ENCODE measurements at places on chromosomes 11 and 22.
A peak's percentile ranks its signal among the peaks of the same experiment; 100 is the strongest.

DNA sequence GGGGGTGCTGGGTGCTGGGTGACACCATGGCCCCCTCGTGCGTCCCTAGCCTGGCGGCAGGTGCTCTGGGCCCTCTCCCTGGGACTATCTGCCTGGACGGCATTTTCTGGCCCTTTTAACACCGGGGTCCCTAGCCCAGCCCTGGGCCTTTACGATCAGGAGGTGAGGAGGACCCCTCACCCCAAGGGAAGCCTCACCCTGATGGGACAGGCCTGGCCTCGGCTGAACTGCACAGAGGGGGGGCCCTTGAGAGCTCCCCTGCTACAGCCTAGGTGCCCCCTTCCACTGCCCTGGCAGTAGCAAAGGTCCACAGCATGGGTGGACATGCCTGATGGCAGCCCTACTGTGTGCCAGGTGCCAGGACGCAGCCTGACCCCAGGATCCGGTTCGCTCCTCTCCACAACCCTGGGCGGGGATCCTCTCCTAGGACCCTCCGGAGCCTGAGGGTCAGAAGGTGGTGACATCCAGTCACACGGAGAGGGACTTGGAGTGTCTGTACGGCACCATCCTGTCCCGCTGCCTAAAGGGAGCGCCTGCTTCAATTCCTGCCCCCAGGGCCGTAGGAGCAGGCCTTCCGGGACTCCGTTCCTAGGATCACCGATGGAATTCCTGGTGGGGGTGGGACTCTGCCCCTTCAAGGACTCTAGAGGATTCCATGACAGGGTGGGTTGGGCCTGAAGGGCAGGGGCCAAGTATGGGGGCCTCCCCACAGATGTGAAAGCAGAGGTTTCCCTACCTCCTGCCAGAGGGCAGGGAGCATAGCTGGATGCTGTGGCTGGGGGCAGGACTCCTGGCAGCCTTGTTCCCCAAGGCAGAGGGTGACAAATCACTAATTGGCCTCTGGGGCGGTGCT lies 33.0 kb upstream of the TH start:
- no peak for DNase-seq

DNA sequence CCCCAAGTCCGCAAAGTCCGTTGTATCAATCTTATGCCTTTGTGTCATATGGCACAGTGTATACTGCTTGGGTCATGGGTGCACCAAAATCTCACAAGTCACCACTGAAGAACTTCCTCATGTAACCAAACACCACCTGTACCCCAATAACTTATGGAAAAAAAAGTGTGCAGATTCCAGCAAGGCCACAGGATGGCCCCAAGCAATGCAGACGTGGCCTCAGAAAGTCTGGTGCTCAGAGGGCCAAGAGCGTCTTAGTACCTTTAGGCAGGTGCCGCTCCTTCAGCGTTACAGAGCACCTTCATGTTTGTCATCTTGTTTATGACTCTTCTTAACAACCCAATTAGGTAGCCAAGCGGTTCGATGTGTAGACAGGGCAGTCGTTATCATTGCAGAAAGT lies 65.3 kb downstream of the PRDM11 start:
- no peak for DNase-seq

DNA sequence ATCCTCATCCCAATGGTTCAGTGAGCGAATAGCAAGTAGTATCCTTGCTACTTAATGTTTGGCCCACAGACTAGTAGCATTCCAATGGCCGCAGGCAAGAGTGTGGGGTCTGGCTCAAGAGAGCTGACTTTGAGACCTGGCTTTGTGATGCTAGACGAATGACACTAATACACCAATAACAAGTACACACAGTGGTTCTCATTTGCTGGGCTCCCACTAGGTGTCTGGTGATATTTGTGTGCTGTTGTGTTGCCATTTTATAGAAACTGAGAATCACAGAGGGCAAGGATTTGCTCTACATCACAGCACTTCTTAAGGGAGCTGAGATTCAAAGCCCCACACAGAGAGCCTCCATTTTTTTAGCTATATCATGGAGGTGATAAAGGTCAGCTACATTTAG lies 351.2 kb downstream of the TENM4 start:
- DNase-seq, result no peak

GRCh38 chr11:116935089-116935488 lies 97.7 kb upstream of the APOA1 start:
- no peak for DNase-seq

DNA sequence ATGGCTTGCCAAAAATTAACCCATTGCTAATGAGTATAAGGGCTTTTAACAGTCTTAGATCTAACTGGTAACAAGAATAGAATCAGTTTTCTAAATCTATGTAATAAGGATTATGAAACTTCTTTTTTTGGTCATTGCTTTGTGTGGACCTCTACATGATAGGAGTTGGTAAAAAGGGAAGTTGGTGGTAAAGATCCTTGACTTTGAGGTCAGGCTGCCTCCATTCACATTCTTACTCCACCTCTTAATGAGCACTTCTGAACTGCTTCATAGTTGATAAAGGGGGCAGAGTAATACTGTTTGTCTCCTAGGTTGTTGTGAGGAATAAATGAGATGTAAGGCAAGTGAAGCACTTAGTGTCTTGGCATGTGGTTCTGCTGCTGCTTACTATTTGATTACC lies 10.6 kb downstream of the EIF3M start:
- no peak for DNase-seq

GRCh38 chr11:26985943-26986342 lies 8.0 kb upstream of the FIBIN start:
- no peak for DNase-seq

DNA sequence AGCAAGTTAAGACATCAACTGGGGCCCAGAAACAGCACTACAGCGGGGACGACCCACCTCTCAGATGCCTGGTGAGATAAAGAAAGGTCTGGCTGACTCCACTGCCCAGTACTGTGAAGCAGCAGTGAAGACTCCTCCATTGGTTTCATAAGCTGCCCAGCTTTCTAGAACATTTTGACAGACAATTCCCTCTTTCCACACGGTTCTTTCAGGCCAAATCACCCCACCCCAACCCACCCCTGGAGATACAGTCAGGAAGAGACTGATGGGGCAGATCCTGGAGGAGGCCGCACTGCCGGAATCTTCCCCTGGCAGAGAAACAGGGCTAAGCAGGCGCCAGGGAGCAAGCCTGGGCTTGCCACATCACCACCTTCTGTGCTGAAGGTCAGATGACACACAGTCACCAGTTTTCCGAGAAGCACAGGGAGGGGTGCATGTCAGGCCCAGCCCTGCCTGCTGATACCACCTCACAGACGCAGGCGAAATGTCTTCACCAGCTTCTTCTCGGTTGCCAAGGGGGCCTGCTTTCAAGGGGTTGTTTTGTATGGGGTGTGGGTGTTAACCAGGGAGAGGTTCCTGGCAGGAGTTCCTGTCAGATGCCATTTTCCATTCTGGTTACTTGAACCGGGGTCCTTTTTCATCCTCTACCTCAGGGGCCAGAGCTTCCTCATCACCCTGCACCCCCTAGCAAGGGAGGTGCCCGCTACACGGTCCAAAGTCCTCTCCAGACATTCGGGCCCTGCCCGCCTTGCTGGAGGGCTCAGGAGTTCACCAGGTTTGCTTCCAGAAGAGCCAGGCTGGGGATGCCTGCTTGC lies 1.4 kb upstream of the NEAT1 start:
- DNase-seq, result peak; percentile 88

GRCh38 chr11:127866109-127866508 lies 721.2 kb downstream of the ETS1 start:
- DNase-seq, result no peak

DNA sequence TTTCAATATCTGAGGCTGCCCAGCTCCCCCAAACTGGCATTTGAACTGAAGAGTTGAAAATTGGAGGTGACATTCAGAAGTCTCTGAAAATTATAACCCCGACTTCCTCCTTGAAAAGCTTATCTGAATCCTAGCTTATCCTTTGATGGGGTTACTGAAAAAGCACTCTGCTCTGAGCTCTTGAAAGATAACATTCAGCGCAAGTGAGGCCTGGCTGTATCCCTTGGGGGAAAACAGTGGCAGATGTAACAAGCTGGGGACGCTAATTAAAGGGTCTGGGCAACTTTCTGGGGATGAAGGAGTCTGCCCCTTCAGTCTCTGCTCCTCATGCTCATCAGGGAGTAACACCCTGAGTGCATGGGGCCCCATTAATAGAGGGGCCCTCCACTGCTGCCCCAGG lies 402.0 kb upstream of the CADM1 start:
- DNase-seq, result no peak

DNA sequence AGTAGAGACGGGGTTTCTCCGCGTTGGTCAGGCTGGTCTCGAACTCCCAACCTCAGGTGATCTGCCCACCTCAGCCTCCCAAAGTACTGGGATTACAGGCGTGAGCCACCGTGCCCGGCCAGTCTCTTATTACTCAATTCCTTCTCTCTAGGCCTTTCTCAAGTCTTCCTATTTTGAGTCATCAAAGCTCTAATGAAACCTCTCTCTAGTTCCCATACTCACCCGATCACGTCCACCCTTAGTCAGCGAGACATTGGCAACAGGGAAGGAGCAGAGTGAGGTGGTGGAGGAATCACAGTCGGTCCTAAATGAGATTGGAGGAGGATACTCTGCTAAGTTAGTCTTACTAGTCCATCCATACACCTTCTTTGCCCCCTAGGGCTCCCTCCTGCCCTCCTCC lies 5.0 kb downstream of the BSCL2 start:
- DNase-seq, result no peak

DNA sequence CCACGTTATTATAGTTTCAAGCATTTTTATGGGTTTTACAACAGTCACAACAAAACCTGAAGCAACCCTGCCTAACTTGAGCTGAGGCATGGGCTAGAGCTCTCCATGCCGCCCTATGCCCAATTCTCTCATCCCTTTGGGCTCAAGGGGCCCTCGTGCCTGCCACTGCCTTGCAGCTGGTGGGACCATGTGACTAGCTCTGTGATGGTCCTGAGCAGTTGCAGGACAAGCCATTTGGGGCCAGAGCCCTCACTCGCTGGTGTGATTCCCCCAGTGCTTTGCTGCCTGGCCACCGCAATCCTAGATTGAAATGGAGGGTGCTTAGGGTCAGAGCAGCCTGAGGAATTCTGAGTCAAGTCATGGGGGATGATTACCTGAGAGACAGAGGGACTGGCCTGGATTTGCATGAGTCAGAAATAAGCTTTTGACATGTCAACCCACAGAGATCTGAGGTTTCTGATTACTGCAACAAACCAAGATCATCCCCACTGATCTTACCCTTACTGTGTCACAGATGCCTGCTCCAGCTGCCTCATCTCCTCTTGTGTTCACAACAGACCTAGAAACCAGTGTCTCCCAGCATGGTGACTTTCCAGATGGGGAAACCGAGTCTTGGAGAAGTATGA lies 323.7 kb downstream of the BRD1 start:
- DNase-seq, result no peak

All from SHP77 treated with DMSO at 0.1 percent for 48 hours (cell line).